CD8-positive, alpha-beta memory T cell (primary cell): ENCODE measurements at places on chromosomes 5 and 9. TPM values are rescaled to one million over a fixed set of nuclear protein-coding genes. Genes with fewer than 3 reads are reported as not detected.

DNA sequence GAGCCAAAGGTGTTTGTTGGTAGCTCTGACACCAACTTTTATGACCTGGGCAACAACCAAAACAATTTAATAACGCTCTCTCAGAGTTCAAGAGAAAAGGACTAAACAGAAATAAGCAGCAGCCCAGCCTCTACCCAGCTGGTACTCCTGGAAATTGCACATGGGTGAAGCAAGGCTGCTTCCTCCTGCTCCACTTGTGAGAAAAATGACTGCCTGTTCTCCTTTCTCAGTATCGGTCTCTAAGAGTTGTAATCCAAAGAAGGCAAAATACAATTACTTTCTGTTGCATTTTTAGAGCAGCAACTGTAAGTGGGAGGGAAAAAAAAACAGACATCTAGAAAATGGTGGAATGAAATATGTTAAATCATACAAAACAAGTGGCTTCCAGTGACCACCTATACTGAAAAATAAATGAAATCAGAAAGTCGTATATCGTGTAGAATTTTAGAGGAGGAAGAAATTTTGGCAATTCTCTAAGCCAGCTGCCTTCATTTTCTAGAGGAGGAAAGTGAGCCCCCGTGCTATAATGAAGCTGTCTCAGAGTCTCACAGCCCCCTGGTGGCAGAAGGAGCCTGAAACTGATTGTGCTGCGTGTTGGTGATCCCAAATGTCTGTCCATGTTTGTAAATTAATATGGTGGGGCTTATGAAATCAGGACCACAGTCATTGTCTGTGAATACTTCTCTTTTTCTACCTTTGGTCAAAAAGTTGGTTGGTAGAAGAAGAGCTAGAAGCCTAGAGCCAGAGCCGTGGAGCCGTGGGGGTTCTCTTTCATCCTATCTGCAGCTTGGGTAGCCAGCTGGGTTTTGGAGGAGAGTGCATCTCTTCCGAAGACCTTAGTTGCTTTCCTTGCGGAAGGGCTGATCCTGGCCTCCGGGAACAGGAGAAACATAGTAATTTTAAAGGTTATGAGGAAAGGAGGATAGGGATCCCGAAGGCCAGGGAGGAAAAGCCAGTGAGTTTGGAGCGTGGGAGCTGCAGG is 139.9 kb downstream of the PIP5K1B start:
- H3K27ac ChIP-seq: no peak overlapping the region
- no peak overlapping the region for H3K4me3 ChIP-seq
- peak; percentile 10 for DNase-seq
- H3K36me3 ChIP-seq: no peaks in the 10 kb centered on the region
- H3K4me1 ChIP-seq: no peaks in the 10 kb centered on the region

DNA sequence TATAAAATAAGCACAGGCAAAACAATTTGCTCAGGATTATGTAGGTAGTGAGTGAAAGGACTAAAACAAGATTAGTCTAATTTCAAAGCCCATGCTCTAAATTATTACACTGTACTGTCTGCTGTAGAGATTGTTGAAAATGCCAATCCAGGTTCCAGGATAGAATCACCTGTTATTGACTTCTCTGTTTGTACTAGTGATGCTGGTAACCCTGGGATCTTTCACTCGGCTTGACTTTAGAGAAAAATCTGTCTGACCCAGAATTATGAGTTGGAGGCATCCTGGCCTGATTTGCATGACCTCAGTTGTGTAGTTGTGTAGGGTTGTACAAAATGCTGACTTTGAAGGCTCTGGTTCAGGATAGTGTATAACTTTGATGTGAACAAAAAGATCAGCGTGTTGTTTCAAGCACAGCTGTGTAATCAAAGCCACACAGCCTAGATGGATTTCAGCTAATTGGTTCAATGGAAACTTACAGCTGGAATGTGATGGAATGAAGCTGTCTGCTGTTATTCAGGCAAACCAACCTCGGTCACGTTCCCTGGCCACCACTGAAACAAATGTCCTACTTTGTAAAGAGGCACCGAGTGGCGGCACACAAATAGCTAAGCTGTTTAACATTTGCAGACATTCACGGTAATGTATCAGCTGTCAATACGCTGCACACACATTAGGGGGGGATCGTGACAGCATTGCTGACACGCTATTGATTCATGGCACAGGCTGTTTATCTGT is 340.3 kb downstream of the KCTD16 start:
- no peaks in the 10 kb centered on the region for H3K27me3 ChIP-seq
- no peaks in the 10 kb centered on the region for H3K4me1 ChIP-seq

GRCh38 chr5:149895416-149896345 is 48.9 kb downstream of the PDE6A start:
- H3K27ac ChIP-seq: no peak overlapping the region
- H3K36me3 ChIP-seq: no peaks in the 10 kb centered on the region
- no peaks in the 10 kb centered on the region for H3K4me1 ChIP-seq
- no peak for DNase-seq

DNA sequence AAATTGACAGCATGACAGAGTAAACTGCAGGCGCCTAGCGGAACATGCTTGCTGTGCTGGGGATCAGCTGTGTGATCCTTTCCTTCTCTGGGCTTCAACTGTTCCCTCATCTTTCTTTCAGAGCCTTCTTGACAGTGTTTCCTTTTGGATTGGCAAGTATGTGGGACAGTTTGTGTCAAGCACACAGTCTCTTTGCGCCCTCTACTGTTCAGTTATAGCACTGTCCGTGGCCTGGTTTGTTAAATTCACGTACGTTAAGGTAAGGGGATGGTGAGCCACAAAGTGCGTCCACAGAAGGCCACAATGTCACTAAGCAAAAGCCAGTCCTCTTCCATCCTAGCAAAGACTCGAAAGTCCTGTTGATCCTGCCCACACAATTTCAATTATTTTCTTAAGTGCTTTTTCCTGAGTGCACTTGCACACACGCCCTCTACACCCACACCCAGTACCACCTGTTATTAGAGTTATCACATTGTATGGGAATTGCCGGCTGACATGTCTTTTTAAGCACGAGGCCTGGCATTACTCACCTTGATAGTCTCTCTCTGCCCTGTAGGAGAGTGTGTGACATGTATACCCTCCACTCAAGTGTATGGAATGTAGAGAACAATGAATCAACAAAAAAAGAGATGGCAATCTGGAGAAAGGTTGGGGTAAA is 22.5 kb upstream of the PTPN3 start:
- no peak overlapping the region for H3K27ac ChIP-seq
- no peak overlapping the region for H3K4me3 ChIP-seq
- no peaks in the 10 kb centered on the region for H3K27me3 ChIP-seq
- no peaks in the 10 kb centered on the region for H3K36me3 ChIP-seq
- H3K4me1 ChIP-seq: no peaks in the 10 kb centered on the region

DNA sequence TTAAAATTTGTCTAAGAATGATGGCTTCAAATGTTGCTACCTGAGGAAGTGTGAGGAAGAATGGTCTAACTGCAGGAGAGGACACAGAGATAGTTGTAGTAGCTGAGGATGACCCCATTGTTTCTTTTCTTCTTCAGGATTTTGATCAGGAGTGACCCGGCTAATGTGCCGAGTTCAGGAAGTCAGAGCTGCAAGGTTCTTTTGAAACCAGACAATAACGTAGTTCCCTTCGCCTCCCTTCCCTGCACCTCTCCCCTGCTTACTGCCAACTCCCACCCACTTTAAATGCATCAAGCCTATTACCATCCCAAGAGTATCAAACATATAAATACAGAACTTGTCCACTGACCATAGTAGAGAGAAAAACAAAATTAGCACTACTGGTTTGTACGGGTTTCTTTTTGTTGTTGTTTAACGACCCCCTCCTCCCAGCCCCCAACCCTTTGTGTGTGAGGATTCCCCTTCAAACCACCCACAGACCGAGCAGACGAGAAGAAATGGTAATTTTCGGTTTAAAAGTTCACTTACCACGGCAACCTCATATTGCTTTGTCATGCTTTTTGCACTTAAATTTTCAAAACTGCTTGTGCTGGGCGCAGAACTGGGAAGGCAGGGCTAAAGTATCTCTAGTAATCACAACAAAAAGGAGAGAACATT is 23.5 kb upstream of the ELAVL2 start:
- H3K4me3 ChIP-seq: no peak overlapping the region
- no peaks in the 10 kb centered on the region for H3K27me3 ChIP-seq
- H3K27ac ChIP-seq: no peak overlapping the region
- DNase-seq: no peak
- no peaks in the 10 kb centered on the region for H3K4me1 ChIP-seq

DNA sequence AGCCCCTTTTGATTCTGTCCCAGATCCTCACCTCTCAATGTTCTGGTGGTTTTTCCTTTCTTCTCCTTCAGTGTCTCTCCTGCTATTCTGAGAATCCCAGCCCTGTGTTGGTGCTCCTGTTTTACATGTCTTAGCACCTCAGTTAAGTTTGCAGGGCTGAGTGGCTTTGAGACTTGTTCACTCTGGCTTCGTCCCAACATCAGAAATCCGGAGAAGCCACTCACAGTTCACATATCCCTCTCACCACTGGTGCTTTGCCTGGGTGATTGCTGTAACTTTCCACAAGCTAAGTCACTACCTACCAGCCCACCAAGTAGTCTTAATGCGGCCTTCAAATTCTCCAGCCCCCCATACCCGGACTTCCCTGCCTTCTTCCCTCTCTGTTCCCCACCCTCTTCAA is 40.2 kb downstream of the CYFIP2 start:
- no peak for DNase-seq
- H3K27me3 ChIP-seq: no peaks in the 10 kb centered on the region
- no peak overlapping the region for H3K27ac ChIP-seq

GRCh38 chr5:156310115-156310514 is 16.8 kb upstream of the SGCD start:
- H3K27ac ChIP-seq: no peak overlapping the region
- no peak overlapping the region for H3K4me3 ChIP-seq
- H3K27me3 ChIP-seq: no peaks in the 10 kb centered on the region
- no peaks in the 10 kb centered on the region for H3K4me1 ChIP-seq

- no peaks in the 10 kb centered on the region for H3K27me3 ChIP-seq
- H3K36me3 ChIP-seq: no peaks in the 10 kb centered on the region
- H3K4me3 ChIP-seq: no peak overlapping the region
- no peak overlapping the region for H3K27ac ChIP-seq
Measured at GRCh38 chr5:34599471-34600117, 56.5 kb upstream of the RAI14 start.

- peaks cover 30% of the 10 kb centered on the region for H3K36me3 ChIP-seq
- H3K27me3 ChIP-seq: no peaks in the 10 kb centered on the region
- H3K27ac ChIP-seq: peak within 1 kb of the TSS; percentile 95
- peak within 1 kb of the TSS; percentile 93 for H3K4me3 ChIP-seq
- no peak for DNase-seq
Measured at GRCh38 chr5:35856765-35857351, at the start of gene IL7R. TSS of gene IL7R (plus strand) at chr5:35856891. CDS start at chr5:35856978, 87 bp downstream.

DNA sequence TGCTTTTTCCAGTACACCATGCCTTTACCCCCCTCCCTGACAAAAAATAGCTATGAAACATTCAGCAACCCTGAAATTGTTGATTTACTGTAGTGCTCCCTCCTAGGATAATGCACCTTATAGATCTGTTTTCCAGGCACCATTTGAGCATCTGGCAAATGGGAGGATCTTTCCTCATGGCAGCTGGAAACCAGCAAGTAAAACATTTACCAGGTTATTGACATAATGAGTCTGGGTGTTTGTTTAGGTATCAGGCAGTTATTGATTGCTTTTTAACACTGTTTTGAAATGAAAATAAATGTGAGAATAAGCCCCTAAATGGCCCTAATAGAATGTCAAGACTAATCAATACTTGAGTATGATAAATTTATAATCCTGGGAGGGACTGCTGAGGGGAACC is 57.3 kb upstream of the KLF4 start:
- no peaks in the 10 kb centered on the region for H3K4me1 ChIP-seq
- no peak overlapping the region for H3K27ac ChIP-seq
- no peak for DNase-seq

DNA sequence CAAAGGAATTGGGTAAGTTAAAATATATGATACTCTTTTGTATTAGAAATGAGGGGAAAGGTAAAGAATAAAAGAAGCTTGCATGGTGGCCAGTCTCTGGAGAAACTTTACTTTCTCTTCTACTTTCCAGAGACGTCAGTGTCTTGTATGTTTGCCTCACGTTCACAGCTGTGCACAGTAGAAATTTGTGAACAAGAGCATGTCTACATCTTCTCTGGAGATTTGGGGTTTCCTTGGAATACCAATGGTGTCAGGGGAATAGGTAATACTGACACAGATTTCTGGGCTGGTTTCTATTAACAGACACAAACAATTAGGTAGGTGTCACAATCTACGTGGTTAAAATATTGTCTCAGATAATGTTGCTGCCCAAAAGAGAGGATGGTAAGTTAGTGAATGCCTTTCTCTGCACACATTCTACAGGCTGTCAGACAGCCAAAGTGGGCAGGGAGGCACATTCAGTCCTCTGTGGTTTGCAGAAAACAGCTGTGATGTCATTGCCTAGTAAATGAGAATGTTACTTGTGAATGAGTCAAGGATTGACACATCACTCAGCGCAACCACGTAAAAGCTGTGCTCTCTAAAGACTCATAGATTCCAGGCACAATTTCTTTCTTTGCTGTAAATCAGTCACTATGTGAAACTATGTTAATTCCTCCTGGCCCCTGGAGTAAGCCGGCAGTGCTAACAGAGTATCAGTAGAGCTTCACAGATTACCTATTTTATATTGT is 397.1 kb downstream of the MAN2A1 start:
- no peak overlapping the region for H3K4me3 ChIP-seq
- no peaks in the 10 kb centered on the region for H3K36me3 ChIP-seq
- DNase-seq: peak; percentile 58
- no peaks in the 10 kb centered on the region for H3K27me3 ChIP-seq
- H3K4me1 ChIP-seq: no peaks in the 10 kb centered on the region
- no peak overlapping the region for H3K27ac ChIP-seq

GRCh38 chr9:22088717-22089061 is 79.6 kb upstream of the CDKN2B start:
- H3K36me3 ChIP-seq: no peaks in the 10 kb centered on the region
- no peak for DNase-seq
- H3K4me3 ChIP-seq: no peak overlapping the region

DNA sequence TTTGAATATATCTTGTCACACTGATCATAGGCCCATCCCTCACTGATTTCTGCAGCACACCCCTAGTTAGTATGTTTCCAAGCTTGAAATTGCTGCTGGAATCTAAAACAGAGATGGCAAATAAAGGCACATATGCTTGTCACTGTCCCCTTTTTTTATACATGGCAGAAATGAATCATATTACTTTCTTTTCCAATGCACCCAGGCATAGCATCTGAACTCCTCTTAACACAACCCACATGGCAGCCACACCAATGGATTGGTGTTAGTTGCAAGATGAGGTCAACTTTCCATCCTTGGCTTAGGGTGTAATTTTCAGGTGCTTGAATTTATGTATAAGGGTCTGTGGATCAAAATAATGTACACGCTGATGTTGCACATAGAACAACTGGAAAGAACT is 473.8 kb upstream of the ZNF608 start:
- no peaks in the 10 kb centered on the region for H3K4me1 ChIP-seq
- DNase-seq: no peak
- H3K36me3 ChIP-seq: no peaks in the 10 kb centered on the region
- H3K27me3 ChIP-seq: no peaks in the 10 kb centered on the region
- no peak overlapping the region for H3K27ac ChIP-seq

GRCh38 chr5:133849116-133849515 is 119.3 kb downstream of the C5orf15 start:
- H3K4me3 ChIP-seq: no peak overlapping the region
- no peak overlapping the region for H3K27ac ChIP-seq

- peak overlapping the region; percentile 97 for H3K27ac ChIP-seq
- DNase-seq: no peak
- H3K4me1 ChIP-seq: peaks cover 53% of the 10 kb centered on the region
- H3K4me3 ChIP-seq: peak overlapping the region; percentile 95
Measured at GRCh38 chr5:57176350-57176857, 2.5 kb downstream of the GPBP1 start.

- no peak overlapping the region for H3K27ac ChIP-seq
- peaks cover 79% of the 10 kb centered on the region for H3K36me3 ChIP-seq
- H3K27me3 ChIP-seq: no peaks in the 10 kb centered on the region
Measured at GRCh38 chr5:177437623-177438022, 9.0 kb upstream of the PRR7 start.

NMUR2 gene
- not detected for polyA plus RNA-seq

STK32A gene
- polyA plus RNA-seq: not detected

CEL gene
- polyA plus RNA-seq: not detected

BARHL1 gene
- not detected for polyA plus RNA-seq
